Endothelial cell (in vitro differentiated cells): ENCODE measurements at places on chromosomes 7 and 10. TPM values are rescaled to one million over a fixed set of nuclear protein-coding genes. Genes with fewer than 3 reads are reported as not detected.

- no peaks in the 10 kb centered on the region for H3K4me1 ChIP-seq
- peaks cover 27% of the 10 kb centered on the region for H3K36me3 ChIP-seq
- H3K4me3 ChIP-seq, result no peak overlapping the region
Measured at GRCh38 chr7:75579899-75580298, 87.8 kb downstream of the SPDYE5 start.

GRCh38 chr7:78232806-78233205 is 434.2 kb downstream of the PHTF2 start:
- H3K27me3 ChIP-seq, result no peaks in the 10 kb centered on the region
- no peak overlapping the region for H3K27ac ChIP-seq
- DNase-seq, result no peak
- H3K36me3 ChIP-seq, result no peaks in the 10 kb centered on the region

The C7orf57 gene
- not detected for total RNA-seq

- H3K27ac ChIP-seq, result no peak overlapping the region
- H3K4me1 ChIP-seq, result peaks cover 4% of the 10 kb centered on the region
- DNase-seq, result no peak
Measured at GRCh38 chr7:47474937-47475879, 106.7 kb downstream of the TNS3 start.

The LOXL4 gene
- total RNA-seq, result 1.8 TPM

DNA sequence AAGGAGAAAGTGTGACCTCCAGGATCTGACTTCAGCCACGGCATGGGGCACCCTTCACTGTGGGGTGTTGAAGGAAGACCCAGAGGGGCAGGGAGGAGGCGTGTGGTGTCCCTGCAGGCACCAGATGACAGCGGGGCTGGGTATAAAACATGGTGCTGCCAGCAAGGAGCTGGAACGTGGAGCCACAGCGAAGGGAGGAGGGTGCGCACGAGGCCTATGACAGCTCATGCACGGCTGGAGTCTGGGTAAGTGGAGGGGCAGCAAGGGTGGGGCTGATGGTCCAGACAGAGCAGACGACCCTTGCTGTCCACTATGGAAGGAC is 27.8 kb upstream of the FOXL3 start:
- peak overlapping the region; percentile 81 for H3K4me3 ChIP-seq
- peak overlapping the region; percentile 78 for H3K27ac ChIP-seq
- H3K27me3 ChIP-seq, result peaks cover 29% of the 10 kb centered on the region
- H3K36me3 ChIP-seq, result peaks cover 24% of the 10 kb centered on the region
- no peak for DNase-seq
- no peaks in the 10 kb centered on the region for H3K4me1 ChIP-seq

GRCh38 chr7:46207931-46208634 is 287.0 kb upstream of the IGFBP3 start:
- H3K4me3 ChIP-seq, result no peak overlapping the region
- peak overlapping the region; percentile 94 for H3K27ac ChIP-seq
- DNase-seq, result no peak
- H3K4me1 ChIP-seq, result peaks cover 48% of the 10 kb centered on the region
- peaks cover 5% of the 10 kb centered on the region for H3K36me3 ChIP-seq

The HOXA7 gene
- not detected for total RNA-seq

The GRM8 gene
- 1.5 TPM for total RNA-seq

- no peak overlapping the region for H3K4me3 ChIP-seq
- no peak overlapping the region for H3K27ac ChIP-seq
Measured at GRCh38 chr7:70553364-70553763, 578.6 kb upstream of the GALNT17 start.

The CPED1 gene
- total RNA-seq, result 1.8 TPM

The GRB10 gene
- total RNA-seq, result 164 TPM

- no peak for DNase-seq
- no peak overlapping the region for H3K27ac ChIP-seq
- H3K36me3 ChIP-seq, result no peaks in the 10 kb centered on the region
- H3K4me1 ChIP-seq, result no peaks in the 10 kb centered on the region
- H3K27me3 ChIP-seq, result peaks cover 2% of the 10 kb centered on the region
Measured at GRCh38 chr7:132965951-132966350, 115.9 kb downstream of the CHCHD3 start.

DNA sequence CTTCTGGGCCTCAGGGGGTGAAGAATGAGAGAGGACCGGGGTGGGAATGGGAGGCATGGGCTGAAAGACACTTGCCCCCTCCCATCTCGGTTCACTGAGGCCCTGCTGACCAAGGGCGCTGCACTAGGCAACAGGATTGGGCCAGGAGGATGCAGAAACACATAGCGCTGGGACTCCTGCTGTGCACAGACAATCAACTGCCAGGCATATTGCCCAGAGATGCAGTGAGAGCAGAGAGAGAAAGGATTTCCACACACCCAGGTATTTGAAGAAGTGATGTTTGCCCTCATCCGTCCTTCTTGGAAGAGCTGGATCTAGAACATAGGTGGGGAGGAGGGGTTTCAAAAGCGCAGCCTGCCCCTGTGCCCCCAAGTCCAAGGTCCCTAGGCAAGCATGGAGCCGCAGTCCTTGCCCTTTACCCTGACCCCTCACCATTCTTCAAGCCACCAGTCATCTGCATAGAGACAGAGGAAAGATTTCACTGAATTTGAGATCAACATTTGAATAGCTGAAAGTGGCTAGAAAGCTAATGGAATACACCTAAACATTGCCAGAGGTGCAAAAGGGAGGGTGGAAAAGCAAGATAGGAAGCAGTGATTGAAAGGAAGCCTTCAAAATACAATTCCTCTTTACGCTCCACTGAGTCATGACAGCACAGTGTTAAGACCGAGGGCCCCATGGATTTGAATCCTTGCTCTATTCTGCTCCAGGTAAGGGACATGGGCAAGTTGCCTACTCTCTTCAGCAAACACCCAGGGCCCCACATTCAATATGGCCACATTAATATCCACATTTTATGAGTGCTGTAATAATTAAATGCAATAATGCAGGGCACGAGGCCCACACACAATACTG is 44.2 kb upstream of the TNS3 start:
- no peak overlapping the region for H3K27ac ChIP-seq
- no peak overlapping the region for H3K4me3 ChIP-seq
- no peak for DNase-seq
- peaks cover 4% of the 10 kb centered on the region for H3K27me3 ChIP-seq
- no peaks in the 10 kb centered on the region for H3K36me3 ChIP-seq

GRCh38 chr7:124764051-124764846 is 1.3 kb downstream of the GPR37 start:
- DNase-seq, result peak; percentile 9
- peak overlapping the region; percentile 93 for H3K4me3 ChIP-seq
- H3K27ac ChIP-seq, result peak overlapping the region; percentile 30
- H3K27me3 ChIP-seq, result peaks cover 9% of the 10 kb centered on the region
- H3K4me1 ChIP-seq, result peaks cover 14% of the 10 kb centered on the region

- H3K36me3 ChIP-seq, result peaks cover 72% of the 10 kb centered on the region
- H3K4me1 ChIP-seq, result peaks cover 48% of the 10 kb centered on the region
- no peak overlapping the region for H3K27ac ChIP-seq
- peak overlapping the region; percentile 52 for H3K4me3 ChIP-seq
Measured at GRCh38 chr10:128067691-128068397, 58.4 kb downstream of the MKI67 start.

DNA sequence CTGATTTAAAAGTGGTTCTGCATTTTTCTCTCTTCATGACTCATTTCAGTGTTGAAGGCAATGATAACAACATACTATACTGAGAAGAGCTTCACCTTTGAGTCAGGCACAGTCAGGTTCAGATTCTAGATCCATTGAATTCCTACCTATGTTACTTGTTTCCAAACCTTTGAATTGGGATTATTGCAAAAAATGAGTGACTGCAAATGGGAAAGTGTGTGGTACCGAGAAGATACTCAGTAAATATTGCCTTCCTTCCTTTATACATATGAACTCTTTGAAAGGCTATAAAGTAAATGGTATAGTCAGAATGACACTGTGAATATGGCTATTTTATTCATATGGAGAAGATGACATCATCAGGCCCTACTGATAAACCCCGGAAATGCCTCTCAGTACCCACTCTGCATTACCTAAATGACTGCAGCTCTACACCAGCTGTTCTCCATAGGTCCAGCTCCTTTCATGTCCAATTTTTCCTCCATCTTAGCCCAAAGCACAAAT is 66.7 kb upstream of the FGL2 start:
- no peak overlapping the region for H3K4me3 ChIP-seq
- no peaks in the 10 kb centered on the region for H3K4me1 ChIP-seq
- no peak overlapping the region for H3K27ac ChIP-seq
- H3K36me3 ChIP-seq, result no peaks in the 10 kb centered on the region

The LAMB1 gene
- total RNA-seq, result 453 TPM

- H3K4me3 ChIP-seq, result no peak overlapping the region
- H3K27ac ChIP-seq, result no peak overlapping the region
- peaks cover 16% of the 10 kb centered on the region for H3K36me3 ChIP-seq
- DNase-seq, result no peak
- peaks cover 6% of the 10 kb centered on the region for H3K27me3 ChIP-seq
Measured at GRCh38 chr7:99389772-99390171, 15.2 kb downstream of the ARPC1B start.

GRCh38 chr7:157320608-157320980 is 16.2 kb upstream of the DNAJB6 start:
- H3K27ac ChIP-seq, result no peak overlapping the region
- no peak overlapping the region for H3K4me3 ChIP-seq
- peaks cover 8% of the 10 kb centered on the region for H3K4me1 ChIP-seq
- H3K27me3 ChIP-seq, result peaks cover 1% of the 10 kb centered on the region

DNA sequence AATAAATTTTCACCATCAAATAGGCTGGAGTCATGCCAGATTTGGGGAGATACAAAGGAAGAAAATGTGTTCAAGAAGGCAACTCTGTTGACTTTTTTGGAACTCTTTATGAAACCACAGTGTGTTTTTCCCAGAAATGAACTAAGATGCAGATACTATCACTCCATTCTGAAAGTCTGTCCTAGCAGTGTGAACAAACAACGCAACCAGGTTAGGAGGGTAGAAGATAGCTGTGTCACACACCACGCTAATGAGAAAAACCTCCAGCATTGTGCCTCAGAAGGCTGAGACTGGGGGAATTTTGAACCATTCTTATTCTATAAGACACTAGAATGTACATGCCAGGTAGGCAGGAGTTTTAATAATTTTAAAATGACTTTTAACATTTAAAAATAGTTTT is 15.9 kb upstream of the ATP6V0A4 start:
- DNase-seq, result no peak
- H3K4me1 ChIP-seq, result no peaks in the 10 kb centered on the region
- no peak overlapping the region for H3K27ac ChIP-seq

DNA sequence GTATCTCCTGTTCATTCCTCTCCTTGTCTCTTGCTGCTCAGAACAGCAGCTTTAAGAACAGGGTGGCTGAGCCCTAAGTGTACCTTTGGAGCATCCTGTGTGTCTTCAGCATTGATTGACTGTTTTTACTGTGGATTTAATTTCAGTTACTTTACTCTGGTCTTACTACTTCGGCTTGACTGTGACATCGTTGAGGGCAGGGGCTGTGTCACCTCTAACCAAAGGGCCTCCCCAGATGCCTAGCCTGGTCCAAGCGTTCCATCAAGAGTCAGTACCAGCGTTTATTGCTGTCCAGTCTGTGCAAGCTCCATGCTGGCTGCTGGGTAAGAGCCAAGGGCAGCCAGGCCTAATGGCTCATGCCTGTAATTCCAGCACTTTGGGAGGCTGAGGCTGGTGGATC is 32.4 kb downstream of the CCM2 start:
- DNase-seq, result no peak
- H3K27ac ChIP-seq, result no peak overlapping the region
- no peaks in the 10 kb centered on the region for H3K36me3 ChIP-seq
- peaks cover 15% of the 10 kb centered on the region for H3K4me1 ChIP-seq
- no peaks in the 10 kb centered on the region for H3K27me3 ChIP-seq

- H3K36me3 ChIP-seq, result peaks cover 3% of the 10 kb centered on the region
- H3K4me3 ChIP-seq, result peak overlapping the region; percentile 48
- DNase-seq, result no peak
- no peak overlapping the region for H3K27ac ChIP-seq
- H3K4me1 ChIP-seq, result peaks cover 24% of the 10 kb centered on the region
Measured at GRCh38 chr10:114405011-114405350, 679 bp upstream of the AFAP1L2 start.

- no peak overlapping the region for H3K4me3 ChIP-seq
- H3K27ac ChIP-seq, result no peak overlapping the region
- H3K36me3 ChIP-seq, result no peaks in the 10 kb centered on the region
- no peaks in the 10 kb centered on the region for H3K4me1 ChIP-seq
- no peak for DNase-seq
Measured at GRCh38 chr10:51035344-51035743, 38.9 kb upstream of the PRKG1 start.

- no peak overlapping the region for H3K4me3 ChIP-seq
- H3K36me3 ChIP-seq, result no peaks in the 10 kb centered on the region
- DNase-seq, result no peak
- peaks cover 12% of the 10 kb centered on the region for H3K4me1 ChIP-seq
- no peaks in the 10 kb centered on the region for H3K27me3 ChIP-seq
Measured at GRCh38 chr10:86795353-86795752, 38.9 kb downstream of the BMPR1A start.

- no peak overlapping the region for H3K4me3 ChIP-seq
- H3K27me3 ChIP-seq, result peaks cover 3% of the 10 kb centered on the region
- DNase-seq, result no peak
- no peaks in the 10 kb centered on the region for H3K36me3 ChIP-seq
- peaks cover 26% of the 10 kb centered on the region for H3K4me1 ChIP-seq
Measured at GRCh38 chr7:42197451-42197850, 39.6 kb downstream of the GLI3 start.

DNA sequence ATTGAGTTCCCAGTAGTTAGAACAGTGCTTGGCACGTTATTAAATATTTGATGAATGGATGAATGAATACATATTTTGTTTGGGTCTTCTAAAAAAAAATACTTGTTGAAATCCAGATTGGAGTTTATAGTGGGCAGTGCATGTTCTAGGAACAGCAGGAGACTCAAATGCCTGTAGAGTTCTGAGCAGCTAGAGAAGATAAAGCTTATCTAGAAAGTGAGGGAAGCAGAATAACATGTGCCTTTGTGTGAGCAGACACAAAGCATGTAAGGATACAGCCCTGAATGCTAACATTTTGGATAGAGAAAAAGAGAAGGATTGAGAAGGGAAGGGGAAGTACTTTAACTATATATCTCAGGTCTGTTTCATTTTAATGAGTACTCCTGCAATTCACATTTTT is 71.9 kb downstream of the SRI start:
- H3K27ac ChIP-seq, result no peak overlapping the region
- no peaks in the 10 kb centered on the region for H3K27me3 ChIP-seq
- no peak overlapping the region for H3K4me3 ChIP-seq
- no peaks in the 10 kb centered on the region for H3K36me3 ChIP-seq

DNA sequence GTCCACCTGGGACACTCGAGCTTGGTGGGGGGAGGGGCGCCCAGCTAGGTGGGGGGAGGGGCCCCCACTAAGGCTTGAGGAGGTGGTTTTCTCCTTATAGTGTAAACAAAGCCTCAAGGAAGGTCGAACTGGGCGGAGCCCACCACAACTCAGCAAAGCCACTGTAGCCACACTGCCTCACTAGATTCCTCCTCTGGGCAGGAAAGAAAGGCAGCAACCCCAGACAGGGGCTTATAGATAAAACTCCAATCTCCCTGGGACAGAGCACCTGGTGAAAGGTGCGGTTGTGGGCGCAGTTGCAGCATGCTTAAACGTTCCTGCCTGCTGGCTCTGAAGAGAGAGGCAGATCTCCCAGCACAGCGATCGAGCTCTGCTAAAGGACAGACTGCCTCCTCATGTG is 133.1 kb downstream of the SNX13 start:
- H3K4me1 ChIP-seq, result peaks cover 2% of the 10 kb centered on the region
- H3K27ac ChIP-seq, result no peak overlapping the region
- peaks cover 2% of the 10 kb centered on the region for H3K27me3 ChIP-seq
- H3K36me3 ChIP-seq, result peaks cover 26% of the 10 kb centered on the region
- DNase-seq, result no peak
- H3K4me3 ChIP-seq, result no peak overlapping the region

The PLEKHA1 gene
- total RNA-seq, result 38.2 TPM

GRCh38 chr10:36638462-36639155 is 486.8 kb upstream of the ANKRD30A start:
- H3K27me3 ChIP-seq, result no peaks in the 10 kb centered on the region
- H3K4me1 ChIP-seq, result no peaks in the 10 kb centered on the region
- no peak overlapping the region for H3K27ac ChIP-seq
